ENCODE measurements at places on chromosomes 1 and 21.

- DNase-seq, result no peak
Observed at GRCh38 chr1:186978596-186979556, 150.1 kb downstream of the PLA2G4A start.

DNA sequence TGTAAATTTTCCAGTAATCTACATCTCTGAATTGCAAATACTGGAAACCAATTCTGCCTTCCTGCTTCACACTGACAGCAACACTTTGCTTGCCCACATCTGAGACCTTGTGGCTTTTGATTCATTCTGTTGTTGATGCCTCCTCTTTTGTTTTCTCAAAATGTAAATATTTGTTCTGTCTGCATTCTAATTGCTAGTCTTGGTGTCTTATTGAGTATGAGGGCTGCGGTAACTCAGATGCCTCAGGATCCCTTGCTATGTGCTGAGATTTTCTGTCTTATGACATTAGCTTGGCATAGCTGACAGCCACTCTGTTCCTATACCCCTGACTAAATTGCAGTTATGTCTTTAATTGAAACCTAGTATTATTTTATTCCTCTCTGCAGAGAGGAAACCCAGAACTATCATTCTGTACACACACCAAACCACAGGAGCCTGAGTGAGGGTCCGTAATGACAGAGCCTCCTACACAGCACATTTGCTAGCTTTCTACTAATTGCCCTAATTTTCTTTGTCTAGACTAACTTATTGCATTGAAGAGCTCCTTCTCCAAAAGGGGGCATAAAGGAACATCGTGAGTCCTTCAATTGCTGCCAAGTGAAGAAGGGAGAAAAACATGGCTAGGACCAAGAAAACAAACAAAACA, 72.1 kb downstream of the GREM2 start:
- no peak for DNase-seq

DNA sequence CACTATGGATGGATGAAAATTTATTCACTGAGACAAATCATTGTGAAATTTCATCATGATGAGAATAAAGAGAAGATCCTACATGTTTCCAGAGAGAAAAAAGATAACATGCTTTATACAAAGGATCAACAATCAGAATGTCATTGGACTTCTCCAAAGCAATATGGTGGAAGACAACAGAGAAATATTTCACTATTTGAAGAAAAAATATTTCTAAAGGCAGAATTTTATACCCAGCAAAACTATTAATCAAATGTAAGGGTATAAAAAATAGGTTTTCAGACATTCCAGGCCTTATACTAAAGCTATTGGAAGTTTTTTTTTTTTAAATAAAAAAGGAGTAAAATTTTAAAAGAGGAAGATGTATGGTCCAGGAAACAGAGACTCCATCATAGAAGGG, 100.6 kb upstream of the OLIG2 start:
- DNase-seq, result no peak

DNA sequence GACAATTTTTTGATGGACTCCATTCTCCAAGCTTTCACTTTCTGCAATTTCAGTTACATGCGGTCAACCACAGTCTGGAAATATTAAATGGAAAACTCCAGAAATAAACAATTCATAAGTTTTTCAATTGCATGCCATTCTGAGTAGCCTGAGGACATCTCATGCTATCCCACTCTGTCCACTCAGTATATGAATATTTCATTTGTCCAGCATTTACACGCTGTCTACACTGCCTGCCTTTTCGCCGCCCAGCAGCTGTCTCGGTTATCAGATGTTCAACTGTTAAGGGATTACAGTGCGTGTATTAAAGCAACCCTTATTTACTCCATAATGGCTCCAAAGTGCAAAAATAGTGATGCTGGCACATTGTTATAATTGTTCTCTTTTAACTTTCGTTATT, 116.3 kb downstream of the ADSS2 start:
- DNase-seq, result no peak

GRCh38 chr21:8998946-8999681, 1522.3 kb upstream of the TPTE start:
- no peak for DNase-seq

GRCh38 chr1:121566346-121566745, 381.6 kb downstream of the SRGAP2C start:
- DNase-seq, result no peak

- no peak for DNase-seq
Observed at GRCh38 chr1:65694933-65695332, 97.8 kb upstream of the PDE4B start.

DNA sequence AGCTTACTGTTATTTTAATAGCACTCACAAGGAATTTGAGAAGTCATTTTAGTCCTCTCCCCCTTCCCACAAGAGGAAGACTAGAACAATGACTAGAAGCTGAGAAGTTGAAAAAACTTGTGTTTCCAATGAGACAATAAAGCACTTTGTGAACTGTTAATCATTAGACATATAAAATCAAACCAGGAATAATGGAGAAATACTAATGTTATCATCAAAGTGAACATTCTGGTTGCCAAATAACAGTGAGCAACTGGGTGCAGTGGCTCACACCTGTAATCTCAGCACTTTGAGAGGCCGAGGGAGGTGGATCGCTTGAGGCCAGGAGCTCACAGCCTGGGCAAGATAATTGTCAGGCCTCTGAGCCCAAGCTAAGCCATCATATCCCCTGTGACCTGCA, 54.0 kb upstream of the RASAL2 start:
- DNase-seq, result no peak

DNA sequence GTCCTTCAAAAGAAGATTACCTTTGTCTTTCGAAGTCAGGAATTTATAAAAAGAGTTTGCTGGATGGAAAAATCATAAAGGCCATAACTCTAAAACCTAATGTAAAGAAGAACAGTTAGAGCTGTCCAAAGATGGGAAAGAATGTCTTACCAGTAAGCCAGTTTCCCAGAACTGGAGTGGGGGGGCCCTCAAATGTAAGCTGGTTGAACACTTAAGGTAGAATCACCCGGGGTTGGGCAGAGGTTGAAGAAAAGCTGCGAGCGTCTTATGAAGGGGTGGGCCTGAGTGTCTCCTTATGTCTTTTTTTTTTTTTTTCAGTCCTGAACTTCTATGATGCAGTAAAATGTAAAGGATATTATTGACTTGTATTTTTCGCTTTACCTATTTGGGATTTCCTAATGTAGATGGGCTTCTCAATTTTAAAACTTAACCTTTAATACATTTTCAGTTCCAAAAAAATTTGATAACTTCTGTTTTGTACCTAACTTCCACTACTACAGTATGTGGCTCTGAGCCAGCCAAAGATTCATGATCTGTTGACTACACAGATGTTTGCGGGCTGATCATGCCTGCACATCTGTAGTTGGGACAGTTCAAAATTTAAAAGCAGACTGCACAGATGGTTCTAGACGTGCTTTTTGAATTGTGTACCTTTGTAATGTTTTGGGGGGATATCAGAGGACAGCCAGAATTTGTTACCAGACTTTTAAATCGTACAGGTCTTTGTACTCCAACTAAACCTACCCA, 43.6 kb downstream of the NFYC start:
- no peak for DNase-seq

DNA sequence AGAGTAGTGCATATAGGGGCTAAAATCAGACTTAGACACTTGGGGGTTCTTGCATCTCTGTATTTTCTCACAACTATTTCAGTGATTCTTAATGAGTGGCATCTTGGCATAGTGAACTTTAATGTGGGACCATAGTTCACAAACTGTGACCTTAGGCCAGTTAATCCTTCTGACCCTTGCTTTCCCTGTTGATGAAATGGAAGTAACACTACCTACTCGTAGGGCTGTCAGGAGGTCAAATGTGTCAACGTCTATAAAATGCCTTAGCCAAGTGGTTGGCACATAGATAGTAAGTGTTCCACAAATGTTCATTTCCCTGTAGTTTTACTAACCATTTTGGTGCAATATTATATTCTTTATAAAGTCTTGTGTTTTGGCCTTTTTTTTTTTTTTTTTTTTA, 49.4 kb downstream of the DYRK1A start:
- no peak for DNase-seq

DNA sequence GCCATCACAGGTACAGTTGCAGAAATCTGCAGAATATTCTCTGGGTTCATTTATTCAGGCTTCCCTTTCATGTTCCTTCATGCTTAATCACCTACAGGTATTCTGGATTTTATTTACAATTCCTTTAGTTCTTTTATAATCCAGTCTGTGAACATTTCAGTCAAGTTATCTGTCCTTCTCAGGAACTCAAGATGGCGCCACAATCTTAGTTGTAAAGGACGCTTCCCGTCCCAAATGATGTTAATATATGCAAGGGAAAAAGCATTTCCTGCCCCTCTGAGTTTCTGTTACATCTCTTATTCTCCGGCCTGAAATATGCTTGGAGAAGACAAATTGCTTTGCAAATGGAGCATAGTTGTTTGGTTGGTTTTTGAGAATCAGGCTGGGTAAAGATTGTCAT, 19.3 kb downstream of the F3 start:
- no peak for DNase-seq

GRCh38 chr1:94255476-94255875, 18.1 kb upstream of the ARHGAP29 start:
- DNase-seq, result no peak

GRCh38 chr1:160652924-160653619, 6.2 kb upstream of the SLAMF1 start:
- no peak for DNase-seq

DNA sequence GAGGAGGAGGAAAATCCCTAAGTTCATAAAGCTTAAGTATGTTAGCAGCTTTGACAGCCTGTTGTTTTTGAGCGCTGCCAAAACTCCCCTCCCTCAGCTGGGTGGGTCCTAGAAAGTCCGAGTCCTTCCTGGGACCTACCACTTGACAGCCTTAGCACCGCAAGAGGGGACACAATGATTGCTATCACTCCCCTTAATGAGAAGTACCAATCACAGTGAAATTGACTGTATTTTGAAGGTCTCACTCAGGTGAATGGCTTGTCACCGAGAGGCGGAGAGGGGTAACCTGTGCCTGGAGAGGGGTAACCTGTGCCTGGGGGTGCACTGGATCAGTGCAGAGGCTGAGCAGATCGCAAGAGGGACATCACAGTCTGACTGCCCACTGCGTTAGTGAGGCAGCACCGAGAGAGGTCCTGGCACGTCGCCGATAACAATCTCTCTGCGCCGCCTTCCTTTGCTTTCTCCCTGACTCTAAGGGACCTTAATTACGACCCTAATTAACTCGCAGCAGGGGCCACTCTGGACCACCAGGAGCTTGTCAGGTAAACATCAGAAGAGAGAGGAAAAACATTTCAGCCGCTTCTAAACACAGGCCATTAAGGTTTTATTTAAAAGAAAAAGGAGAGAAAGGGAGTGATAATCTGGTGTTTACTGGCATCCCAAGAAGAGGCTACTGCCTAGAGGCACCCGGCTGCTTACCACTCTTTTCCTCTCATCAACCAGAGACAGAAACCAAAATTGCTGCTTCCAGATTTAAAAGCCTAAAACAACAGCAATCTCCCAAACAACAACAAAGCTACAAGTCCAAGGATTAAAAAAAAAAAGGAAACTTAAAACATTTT, 25.7 kb upstream of the KCNK1 start:
- no peak for DNase-seq

DNA sequence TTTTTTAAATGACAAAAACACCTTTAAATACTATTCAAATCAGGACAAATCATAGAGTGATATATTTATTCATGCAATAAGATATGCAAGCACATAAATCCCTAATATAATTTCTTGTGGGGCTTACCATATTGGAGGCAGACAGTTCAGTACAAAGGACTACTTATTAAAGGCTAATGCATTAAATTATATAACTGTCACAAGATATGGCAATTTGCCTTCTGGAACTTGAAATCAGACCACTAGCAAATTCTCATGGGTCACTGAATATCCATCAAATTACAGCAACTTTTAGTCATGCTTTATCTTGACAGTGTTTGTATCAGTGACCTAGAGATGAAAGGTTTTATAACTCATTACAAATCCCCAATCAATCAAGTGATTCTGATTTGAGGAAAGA, 54.1 kb upstream of the NCAM2 start:
- no peak for DNase-seq

DNA sequence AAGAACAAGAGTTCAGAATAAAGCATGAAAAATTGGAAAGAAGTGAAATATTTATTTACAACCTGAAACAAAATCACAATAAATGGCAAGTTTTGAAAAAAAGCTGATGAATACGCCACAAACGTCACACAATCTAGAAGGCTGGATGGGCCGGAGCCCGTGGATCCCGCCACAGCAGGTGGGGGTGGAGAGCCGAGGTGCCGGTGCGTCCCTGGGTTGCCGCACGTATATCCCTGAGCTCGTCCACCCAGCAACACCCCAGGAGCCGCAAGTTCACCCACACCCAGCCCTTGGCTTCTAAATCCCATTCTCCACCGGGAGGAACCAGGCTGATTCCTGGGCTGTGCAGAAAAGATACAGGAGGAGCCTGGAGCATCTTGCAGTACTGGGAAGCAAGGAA, 25.6 kb upstream of the TTLL10 start:
- DNase-seq, result no peak

GRCh38 chr1:39034114-39034654, 8.0 kb downstream of the NDUFS5 start:
- no peak for DNase-seq

- DNase-seq, result no peak
Observed at GRCh38 chr1:27520651-27521050, 30.7 kb upstream of the WASF2 start.

DNA sequence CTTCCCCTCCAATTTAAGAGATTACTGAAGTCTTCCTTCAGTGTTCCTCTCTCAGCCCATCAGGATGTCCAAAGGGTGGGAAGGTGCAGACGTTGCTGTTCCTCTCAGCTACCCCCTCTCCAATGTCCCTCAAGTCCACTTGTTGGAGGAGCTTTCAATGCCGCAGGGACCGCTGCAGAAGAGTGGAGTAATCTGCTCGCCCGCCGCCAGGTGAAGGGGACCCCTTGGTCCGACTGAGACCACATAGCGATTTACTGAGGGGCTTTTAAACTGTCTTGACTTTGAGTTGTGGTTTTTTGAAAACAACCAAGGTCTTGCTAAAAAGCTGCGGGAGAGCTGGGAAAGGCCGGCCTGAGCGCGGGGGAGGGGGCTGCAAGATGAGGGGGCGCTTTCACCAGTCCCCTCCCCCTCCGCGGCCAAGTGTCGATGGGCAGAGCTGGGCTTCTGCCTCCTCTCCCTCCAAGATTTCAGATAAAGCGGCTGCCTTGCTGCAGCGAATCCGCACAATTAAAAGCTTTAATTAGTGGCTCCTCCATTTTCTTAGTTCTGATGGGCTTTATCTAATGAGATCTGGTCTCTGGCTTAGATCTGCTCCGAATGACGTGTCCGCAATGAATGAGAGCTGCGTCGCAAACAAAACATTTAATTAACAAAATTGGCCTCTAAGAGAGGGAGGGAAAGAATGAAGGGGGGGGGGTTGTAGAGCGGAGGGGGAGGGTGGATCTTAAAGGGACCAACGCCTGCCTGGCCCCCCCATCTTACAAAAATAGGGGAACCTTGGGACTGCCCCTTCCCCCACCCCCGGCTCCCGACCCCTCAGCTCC, 5.9 kb downstream of the LMO4 start:
- DNase-seq, result no peak

- no peak for DNase-seq
Observed at GRCh38 chr1:189787201-189787600, 690.5 kb downstream of the BRINP3 start.

GRCh38 chr1:27589841-27590426, 14.0 kb downstream of the AHDC1 start:
- no peak for DNase-seq

GRCh38 chr1:15465674-15466073, 9.1 kb downstream of the CELA2A start:
- DNase-seq, result no peak
